RPMI7951 (cell line): ENCODE measurements at places on chromosomes 1 and 21. TPM values are rescaled to one million over a fixed set of nuclear protein-coding genes. Genes with fewer than 3 reads are reported as not detected.

S100A7A gene
- not detected in 2 replicates for total RNA-seq

CYP4X1 gene
- 0.10 and 0.36 TPM in 2 replicates for total RNA-seq

MAP3K7CL gene
- total RNA-seq, result 10.0 and 14.8 TPM in 2 replicates

- DNase-seq, result no peak
Measured at GRCh38 chr1:177770096-177770495, 199.8 kb downstream of the SEC16B start.

GRCh38 chr1:97893844-97894243 is 27.0 kb downstream of the DPYD start:
- no peak for DNase-seq

DNA sequence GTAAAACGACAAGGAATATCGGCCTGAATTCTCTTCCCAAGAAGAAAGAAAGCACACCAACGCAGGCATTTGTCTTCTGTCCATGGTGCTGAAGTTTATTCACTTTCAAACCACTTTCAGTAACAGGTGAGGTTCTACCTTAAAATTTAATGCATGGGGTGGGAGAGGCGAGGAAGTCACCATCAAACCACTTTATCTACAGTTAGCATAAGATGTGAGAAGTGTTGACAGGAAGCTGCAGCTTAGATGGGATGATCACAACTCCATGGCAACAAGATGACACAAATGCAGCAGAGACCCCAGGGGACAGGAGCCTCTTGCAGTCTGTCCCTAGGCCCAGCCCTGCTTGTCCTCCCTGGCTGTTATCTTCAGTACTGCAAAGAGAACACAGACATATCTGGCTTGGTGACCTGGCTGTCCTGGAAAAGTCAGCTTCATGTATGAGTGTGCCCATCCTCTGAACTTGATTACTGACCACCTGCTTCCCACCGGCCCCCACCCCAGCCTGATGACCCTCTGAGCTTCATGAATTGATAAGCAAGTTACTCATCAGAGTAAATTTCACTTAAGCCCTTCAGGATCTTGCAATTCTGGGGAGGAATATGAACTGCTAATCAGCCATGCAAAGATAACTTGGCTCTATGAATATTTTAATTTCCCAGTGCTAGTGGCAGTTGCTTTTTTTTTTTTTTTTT is 1.8 kb downstream of the NPPA start:
- DNase-seq, result no peak

DNA sequence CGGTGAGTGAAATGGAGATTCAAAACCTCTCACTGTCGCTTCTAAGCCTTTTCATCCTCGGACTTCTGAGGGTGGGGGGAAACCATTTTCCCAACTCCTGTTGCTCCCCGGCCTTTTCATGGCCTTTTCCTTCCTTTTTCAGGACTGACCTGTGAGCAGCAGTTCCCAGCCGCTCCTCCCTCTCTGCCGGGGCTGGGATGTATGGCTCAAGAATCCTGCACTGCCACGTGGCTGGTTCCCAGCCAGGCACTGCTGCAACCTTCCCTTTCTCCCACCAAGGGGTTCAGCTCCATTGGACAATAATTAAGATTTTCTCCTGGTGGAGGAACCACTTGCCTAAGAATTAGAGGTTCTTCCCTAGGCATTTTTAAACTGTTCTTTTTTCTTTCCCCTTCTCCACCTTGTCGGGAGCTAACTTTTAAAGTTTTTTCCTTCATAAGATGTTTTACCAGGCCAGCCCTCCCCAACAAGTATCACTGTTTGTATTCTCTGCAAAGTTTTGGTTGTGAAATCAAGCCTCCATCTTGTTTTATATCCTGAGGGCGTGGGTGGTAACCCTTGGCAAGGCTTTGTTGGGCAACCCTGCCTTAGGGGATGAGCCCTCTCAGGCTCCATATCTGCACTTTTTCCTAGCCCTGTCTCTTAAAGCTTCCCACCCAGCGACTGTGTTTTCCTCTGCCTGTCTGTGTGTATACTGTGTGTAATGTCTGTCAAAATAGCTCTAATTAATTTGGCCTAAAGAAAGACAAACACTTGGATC is 1166.6 kb upstream of the ADGRL2 start:
- no peak for DNase-seq

DNA sequence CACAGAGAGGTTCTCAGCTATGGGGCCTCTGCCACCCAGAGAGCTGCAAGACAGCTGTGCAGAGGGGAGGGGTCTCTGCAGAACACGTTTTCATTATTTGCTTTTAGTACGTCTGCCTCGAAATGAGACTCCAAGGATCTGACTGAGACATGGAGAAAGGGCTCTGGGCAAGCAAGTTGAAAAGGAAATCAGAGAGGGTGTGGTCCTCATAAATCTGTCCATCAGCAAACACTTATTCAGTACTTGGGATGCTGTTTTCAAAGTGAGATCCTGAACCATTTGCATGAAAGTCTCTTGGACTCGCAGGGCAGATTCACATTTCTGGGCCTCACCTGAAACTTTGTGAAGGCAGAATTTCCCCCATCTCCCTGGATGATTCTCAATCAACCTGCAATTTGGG is 197.4 kb upstream of the GALNT2 start:
- no peak for DNase-seq

GRCh38 chr1:45617618-45618017 is 6.2 kb downstream of the CCDC17 start:
- DNase-seq, result peak; percentile 15

DNA sequence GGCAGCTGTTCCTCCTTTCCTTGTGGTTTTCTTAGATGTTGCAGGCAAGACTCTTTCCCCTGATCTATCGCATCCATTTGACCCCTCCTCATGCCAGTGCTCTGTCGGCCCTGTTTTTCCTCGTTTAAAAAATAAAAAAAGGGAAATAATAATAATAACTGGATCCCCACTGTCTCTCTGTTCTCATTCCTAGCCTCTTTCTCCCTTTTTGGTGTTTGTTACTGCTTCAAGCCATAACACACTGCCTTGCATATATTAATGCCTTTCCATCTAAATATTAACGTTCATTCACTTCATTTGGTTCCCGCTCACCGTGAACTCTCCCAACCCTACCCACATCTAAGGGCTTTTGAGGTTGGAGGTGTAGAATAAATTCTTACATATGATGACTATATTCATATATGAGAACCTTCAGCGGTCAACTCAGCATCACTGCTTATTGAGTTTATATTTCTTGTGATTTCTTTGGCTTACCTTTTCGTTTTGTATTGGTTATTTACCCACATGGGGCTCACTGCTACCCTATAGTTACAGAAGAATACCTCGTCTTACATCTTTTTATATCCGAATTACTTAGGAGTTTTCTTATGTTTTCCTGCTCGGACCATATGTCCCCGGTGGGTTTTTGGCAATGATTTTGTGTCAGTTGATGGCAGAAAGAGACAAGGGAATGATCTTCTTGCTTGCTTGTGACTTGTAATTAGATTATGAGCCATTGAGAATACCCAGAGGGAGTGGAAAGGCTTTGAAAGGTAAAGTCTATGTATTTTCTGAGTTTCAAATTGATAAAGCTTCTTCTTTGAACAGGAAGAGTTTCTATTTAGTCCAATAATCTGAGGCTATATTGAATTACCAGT is 805 bp downstream of the ATG4C start:
- DNase-seq, result no peak
